ENCODE measurements at places on chromosomes 12 and 14.

GRCh38 chr12:120835657-120836056, 68.5 kb downstream of the SPPL3 start:
- DNase-seq = no peak

DNA sequence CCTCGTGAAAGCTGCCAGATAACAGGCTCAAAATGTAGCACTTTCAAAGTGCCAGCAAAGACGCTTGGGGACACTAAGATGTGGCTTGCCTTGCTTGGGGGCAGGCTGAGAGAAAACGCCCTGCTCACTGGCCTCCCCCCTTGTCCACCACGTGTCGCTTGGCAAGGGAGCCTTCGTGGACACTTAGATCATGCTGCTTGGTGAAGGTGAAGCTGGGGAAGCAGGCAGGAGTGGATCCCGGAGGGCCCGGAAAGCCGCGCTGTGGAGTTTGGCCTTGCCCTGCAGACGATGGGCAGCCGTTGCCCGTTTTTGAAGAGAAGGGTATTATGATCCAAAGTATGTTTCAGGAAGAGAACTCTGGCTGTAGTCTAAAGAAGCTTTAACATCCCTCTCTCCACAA, 53.4 kb upstream of the BDKRB2 start:
- DNase-seq = no peak

DNA sequence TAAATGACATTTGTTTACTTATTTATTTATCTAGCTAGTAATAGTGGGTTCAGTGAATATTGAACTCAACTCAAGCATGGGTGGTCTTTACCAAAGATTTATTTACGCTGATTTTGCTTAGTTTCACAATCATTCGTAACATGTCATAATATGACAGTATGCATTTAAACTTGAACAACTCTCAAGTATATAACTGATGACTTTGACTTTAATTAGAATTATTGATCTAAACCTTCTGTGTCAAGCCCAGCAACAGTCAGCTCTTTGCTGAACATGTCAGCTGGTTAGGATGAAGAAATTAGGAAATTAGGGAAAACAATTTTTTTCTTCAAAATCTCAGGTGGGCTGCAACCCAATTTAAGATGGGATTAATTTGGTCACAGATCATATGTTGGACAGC, 210.5 kb upstream of the G2E3 start:
- DNase-seq = no peak

DNA sequence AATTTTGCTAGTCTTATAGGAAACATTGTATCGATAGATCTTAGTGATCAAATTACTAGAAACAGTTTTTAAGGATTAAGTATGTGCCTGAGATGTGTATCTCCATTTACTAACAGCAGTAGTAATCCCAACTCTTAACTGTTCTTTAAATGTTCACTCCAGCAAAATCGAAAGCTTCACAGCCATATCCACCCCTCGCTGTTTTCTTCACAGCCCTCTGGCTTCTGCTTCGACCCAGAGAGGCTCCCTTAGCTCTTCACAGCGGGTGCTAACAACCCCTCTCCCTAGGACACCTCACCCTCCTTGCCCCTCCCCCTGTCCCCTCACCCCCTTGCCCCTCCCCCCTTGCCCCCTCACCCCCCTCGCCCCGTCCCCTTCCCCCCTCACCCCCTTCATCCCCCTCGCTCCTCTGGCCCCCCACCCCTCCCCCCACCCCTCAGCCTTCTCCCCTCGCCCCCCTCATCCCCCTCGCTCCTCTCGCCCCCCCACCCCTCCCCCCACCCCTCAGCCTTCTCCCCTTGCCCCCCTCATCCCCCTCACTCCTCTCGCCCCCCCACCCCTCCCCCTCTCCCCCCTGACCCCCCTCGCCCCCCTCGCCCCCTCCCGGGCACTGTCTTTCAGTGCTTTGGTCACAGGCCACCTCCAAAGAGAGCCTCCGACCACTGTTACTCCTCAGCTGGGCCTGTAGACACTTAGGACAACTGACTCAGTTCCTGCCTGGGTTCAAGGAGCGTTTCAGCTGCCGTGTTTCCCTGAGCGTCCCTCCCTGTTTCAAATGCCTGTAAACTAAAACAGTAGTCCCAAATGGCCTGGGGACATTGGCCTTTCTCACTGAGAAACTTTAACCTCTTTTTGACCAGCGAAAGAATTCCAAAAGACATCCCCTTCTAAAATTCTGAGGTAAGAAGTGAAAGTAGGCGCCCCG, 46.0 kb upstream of the DYNC1H1 start:
- DNase-seq = no peak

- no peak for DNase-seq
Measured at GRCh38 chr12:79252358-79253075, 387.9 kb downstream of the SYT1 start.

DNA sequence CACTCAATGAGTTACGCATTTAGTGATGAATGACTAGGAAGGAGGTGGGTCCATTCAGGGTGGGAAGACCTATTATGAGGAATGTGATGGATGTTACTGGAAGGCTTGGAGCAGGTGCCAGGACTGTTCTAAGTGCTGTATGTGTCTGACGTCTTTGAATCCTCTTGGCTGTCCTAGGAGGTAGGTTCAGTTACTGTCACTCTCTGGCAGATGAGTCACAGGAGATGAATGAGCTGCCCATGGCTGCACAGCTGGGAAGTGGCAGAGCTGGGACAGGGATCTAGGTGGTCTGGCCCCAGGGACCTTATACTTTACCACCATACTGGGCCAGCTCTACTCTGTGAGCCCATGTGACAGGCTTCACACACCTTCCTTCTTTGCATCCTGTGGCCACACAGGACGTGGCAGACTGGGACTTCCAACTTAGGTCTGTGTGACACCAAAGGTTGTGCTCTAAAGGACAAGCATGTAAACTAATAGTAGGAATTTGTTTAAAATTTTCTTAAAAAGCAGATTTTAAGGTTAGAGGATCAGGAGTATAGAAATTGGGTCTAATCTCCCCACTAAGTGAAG, 24.0 kb downstream of the TCTN1 start:
- no peak for DNase-seq
